ENCODE measurements at places on chromosomes 13 and 19. TPM values are rescaled to one million over a fixed set of nuclear protein-coding genes. Genes with fewer than 3 reads are reported as not detected.

Gene KLK2
- not detected for total RNA-seq

Gene KLK3
- not detected for total RNA-seq

Gene CYP4F11
- not detected for total RNA-seq

Gene LYL1
- not detected for total RNA-seq

Gene SLC25A30
- total RNA-seq = 8.9 TPM
